ENCODE measurements at places on chromosomes 7 and 10.

DNA sequence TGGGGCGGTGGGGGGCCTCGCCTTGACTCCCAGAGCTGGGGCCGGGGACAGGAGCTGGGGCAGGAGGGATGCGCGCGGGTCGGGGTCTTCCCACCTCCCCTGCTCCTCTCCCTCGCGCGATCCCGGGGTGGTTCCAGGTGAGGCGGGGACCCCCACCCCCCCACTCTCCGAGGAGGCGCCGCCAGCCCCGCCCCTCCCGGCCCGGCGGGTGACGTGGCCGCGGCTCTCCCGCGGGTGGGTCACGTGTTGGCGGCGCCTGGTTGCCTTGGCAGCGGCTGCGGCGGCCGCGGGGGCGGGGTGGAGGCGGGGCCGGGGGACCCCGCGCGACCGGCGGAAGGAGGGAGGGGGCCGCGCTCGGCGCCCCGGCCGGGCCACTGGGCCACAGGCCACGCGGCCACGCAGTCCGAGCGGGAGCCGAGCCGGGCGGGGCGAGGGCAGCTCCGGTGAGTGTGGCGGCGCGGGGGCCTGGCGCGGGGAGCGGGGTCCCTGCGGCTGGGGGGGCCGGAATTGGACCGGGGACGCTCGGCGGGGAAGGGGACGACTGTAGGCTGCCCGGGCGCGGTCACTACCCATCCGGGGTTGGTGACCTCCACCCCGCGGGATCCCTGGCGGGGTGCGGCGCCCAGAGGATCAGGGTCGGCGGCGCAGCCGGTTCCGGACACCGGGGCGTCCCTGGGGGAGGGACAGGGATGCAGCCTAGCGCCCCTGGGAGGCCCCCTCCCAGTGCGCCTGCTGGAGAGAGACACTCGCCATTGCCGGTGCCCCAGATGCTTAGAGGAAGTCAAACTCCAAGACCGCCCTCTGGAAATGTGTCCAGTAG is at the start of gene ORAI2:
ORAI2 (plus strand) TSS at position 357 of the 820 bp plus-strand sequence. CDS start 5,382 bp downstream, outside the sequence.
- DNase-seq = no peak

GRCh38 chr10:59064080-59064692 is 112.3 kb upstream of the PHYHIPL start:
- DNase-seq = no peak

GRCh38 chr10:1664333-1664964 is 72.9 kb downstream of the ADARB2 start:
- no peak for DNase-seq

GRCh38 chr7:157658851-157659412 is 322.1 kb downstream of the DNAJB6 start:
- no peak for DNase-seq

GRCh38 chr7:8702807-8703206 is 269.4 kb downstream of the NXPH1 start:
- no peak for DNase-seq

GRCh38 chr10:52542906-52543305 is 228.8 kb downstream of the DKK1 start:
- DNase-seq = no peak

GRCh38 chr10:15387021-15387420 is 15.9 kb upstream of the FAM171A1 start:
- no peak for DNase-seq
